T1000 (cell line): ENCODE measurements at places on chromosomes 2 and 18.

DNA sequence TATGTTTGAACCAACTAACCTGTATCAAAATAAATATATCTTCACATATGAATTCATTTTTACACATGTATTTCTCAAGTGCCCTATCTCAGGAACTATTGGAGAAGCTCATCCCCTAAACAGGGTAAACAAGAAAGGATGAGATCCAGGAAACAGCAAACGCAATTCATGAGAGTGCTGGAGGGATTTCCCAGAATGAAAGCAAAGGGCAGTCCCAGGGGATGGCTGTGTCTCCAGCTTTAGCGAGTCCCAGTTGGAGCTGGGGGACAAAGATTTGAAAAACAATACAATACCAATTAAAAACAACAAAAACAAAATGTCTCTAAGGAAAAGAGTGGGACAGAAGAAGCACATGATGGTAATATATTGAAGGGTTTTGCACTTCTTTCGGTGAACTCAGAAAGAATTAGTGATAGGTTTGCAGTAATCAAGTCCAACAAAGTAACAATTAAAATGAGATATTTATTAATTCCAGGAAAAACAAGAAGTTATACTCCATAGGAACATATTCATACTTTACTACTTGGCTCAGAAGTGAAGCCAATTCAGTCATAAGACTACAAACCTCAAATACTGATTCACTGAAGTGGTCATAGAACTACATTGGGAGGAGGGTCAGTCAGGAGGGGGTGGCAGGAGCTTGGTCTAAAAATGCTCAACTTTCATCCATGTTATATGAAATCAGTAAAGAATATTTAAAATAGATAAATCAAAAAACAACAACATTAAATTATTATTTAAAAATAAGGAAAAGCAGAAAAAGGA, 73.1 kb upstream of the PDE1A start:
- DNase-seq = no peak

DNA sequence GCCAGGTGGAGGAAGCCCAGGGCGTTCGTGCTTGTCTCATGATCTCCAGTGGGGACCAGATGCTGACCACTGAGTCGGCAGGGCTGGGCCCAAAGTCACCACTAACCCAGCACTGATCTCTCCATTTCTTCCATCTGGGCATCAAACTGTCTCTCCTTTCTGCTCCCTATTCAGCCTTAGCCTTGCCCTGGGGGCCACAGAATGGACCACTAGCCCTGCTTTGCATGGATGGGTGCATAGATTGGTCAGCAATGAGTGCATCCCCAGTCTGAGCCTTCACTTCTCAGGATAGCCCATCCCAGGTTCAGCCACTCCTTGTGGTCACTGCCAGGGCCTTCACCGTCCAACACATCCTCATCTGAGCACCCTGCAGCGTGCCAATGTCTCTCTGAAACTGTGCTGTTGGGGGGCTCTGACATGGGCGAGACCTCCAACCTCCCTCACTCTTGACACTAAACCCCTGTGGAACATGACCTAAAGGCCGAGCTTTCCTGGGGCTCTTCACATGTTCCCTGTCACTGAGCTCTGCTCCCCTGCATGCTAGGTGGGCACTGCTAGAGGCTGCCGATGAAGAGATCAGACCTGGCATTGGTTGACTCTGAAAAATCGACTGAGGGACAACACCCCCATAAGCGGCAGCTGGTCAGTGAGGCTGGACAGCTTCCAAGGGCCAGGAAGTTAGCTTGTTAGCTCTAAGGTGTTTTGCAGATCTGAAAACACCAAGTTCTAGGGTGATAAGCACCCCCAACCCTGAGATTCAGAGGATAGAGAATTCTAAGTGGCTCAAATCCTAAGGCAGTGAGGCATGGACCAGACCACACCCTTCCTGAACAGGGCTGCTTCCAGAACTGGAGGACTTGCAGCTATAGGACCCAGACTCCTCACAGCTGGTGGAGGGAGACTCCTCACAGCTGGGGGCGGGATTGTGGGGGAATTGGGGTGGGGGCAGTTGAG, 61.7 kb downstream of the HS1BP3 start:
- no peak for DNase-seq

DNA sequence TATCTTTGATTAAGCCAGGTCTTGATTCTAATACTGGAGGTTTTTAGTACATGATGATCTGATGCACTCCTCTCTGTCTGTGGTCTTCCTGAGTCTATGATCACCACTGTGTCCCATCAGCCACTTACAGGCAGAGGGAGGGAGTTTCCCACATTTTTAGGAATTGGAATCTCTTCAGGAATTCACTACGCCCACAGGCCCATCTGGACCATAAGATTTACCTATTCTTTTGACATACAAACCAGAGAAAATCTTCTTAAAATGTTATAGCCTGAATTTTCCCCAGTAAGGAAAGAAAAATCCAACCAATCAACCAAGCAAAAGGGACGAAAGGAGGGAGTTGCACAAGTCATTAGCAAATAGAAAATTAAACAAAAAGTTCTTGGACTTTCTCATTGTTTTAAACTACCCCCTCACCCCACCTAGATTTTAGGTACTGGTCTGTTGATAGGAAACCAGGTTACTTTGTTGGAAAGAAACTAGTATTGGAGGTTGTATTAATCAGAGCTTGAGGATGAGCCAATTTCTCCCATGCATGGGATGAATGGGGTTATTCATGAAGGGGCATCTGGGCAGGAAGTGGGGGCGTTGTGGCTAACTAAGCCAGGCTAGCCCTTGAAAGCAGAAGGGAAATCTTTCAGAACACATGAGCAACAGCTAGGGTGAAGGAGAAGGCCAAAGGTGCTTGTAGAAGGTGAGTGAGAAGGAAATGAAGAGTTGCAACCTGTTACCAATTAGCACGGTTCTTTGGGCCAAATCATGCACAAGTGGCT, 328.2 kb upstream of the MEX3C start:
- DNase-seq = no peak

- no peak for DNase-seq
Measured at GRCh38 chr2:71600555-71600954, 147.2 kb downstream of the DYSF start.

DNA sequence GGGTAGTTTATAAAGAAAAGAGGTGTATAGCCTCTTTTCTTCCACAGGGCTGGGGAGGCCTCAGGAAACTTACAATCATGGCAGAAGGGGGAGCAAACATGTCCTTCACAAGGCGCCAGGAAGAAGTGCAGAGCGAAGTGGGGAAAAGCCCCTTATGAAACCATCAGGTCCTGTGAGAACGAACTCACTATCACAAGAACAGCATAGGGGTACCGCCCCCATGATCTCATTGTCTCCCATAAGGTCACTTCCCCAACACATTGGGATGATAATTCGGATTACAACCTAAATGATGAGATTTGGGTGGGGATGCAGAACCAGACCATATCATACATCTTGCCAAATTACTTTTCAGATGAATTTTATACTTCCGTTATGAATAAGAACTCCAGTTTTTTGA, 32.4 kb downstream of the RALB start:
- no peak for DNase-seq

GRCh38 chr2:8406271-8406670, 275.6 kb upstream of the ID2 start:
- no peak for DNase-seq

- DNase-seq = no peak
Measured at GRCh38 chr2:3557639-3558204, 411 bp downstream of the RNASEH1 start.

- DNase-seq = no peak
Measured at GRCh38 chr18:46728219-46728930, 28.5 kb downstream of the ST8SIA5 start.

DNA sequence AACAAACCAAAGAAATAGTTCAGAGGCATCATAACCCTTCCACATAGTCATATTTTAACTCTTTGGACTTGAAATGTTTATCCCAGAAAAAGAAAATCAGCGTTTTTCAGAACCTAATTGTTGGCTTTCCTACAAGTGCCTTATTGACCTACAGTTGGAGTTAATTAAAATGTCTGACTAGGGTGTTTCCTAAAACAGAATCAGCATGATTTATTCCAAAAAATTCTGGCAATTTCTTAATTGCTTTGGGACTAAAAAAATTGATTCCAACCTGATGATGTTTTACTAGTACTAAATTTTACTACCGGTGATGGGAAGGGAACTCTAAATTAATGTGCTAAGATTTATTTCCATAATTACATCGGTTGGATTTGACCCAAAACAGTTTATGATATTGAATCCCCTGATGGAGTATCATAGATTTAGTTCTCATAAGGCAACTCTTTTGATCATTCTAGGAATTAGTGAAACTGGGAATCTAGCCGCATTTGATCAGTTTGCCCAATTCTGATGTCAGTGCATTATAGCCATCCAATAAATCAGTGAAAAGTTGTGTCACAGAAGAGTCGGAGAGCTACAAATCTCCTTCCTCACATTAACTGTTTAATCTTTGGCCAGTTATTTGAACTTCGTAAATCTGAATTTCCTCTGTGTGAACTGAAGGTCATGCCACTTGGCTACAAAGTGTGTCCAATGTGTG, 134.3 kb upstream of the DSEL start:
- DNase-seq = no peak

DNA sequence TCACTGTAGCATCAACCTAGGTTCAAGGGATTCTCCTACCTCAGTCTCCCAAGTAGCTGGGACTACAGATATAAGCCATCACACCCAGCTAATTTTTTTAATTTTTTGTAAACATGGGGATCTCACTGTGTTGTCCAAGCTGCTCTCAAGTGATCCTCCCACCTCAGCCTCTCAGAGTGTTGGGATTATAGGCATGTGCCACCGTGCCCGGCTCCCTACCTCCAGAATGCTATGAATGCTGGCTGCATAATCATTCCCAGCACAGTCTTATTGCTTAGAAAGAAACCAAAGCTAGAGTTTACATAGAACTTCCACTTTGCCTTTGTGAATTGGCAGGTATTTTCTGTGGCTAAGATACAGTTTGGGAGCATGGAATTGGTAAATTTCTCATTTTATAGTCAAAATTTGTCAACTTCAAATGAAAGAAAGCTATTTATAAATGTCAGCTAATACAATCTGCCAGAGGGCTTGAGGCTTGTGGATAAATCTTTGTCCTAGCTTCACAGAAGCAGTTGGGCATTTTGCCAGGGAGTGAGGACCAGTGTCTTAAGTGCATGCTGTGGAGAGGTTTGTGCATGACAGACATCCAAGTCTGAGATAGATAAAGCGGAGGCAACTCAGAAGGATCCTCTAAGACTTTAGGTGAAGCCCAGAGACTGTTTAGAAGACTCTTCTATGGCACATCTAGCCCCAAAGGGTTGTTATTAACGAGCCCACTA, 175.4 kb downstream of the ANTXR1 start:
- DNase-seq = no peak

DNA sequence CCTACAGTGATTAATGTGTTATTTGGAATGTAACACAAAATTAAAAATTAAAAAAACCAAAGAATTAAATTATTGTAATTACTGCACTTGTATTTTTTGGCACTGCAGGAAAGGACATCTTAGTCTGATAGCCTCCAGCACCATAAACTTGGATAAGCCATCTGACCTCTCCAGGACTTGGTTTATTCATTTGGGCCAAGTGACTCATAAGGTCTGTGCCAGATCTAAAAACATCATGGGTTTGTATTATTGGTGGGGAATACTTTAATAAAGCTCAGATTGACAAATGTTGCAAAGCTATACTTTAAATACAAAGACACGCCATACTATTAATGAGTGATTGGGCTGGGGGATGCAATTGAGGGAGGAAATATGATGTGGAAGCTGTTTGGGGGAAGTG, 225.2 kb downstream of the ZNF521 start:
- DNase-seq = no peak

DNA sequence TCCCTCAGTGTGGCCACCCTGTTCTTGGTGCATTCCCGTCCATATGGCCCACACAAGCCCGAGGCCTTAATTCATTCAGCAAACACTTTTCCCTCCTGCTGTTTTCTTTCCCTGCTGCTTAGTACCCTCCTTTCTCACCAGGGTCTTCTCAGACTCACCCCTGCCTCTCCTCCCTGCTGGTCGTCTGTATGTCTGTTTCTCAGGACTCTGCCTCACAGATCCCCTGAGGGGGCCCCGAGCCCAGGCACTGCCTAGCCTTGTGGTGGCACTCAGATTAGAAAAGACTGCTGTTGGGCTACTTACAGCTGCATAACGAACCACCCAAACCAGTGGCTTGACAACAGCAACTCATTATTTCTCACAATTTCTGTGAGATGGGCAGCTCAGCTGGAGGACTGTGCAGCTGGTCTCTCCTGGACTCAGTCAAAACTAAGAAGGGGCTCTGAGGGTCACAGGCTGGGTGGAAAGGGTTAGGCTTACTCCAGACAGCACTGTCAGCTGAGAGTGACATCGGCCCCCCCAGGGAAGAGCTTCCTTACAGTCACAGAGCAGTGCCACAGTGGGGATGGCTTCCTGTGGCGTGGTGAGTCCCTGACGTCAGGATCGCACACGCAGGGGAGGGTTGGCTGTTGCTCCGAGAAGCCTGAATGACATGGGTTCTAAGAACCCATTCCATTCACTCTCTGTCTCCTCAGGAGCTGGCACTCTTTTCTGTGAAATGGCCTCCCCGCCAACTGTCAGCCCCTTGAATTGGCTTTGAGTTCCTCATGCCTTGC, 139.0 kb downstream of the UXS1 start:
- DNase-seq = no peak

GRCh38 chr18:5600378-5601071, 56.7 kb upstream of the EPB41L3 start:
- no peak for DNase-seq

DNA sequence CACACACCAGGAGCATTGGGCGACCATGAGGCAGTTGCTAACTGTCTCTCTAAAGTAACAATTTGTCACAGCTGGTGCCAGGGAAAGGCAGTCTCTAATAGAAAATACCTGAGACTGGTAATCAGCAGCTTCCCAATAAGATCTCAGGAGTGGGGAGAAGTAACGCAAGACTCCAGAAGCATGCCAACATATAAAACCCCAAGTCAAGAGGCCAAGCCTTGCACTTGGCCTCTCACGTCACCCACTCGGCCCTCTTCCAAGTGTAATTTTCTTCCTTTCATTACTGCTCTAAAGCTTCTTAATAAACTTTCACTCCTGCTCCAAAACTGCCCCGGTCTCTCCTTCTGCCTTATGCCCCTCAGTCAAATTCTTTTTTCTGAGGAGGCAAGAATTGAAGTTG, 455.6 kb upstream of the ACVR2A start:
- DNase-seq = no peak

- DNase-seq = no peak
Measured at GRCh38 chr2:10820562-10820961, 8.0 kb upstream of the PDIA6 start.

- DNase-seq = no peak
Measured at GRCh38 chr2:216690853-216691741, 4.3 kb downstream of the IGFBP5 start.

GRCh38 chr2:196459539-196459938, 180.0 kb upstream of the CCDC150 start:
- DNase-seq = no peak

- DNase-seq = peak; percentile 39
Measured at GRCh38 chr2:65055422-65056214, 598 bp upstream of the CEP68 start.

GRCh38 chr18:74825460-74825859, 227.8 kb downstream of the ZNF407 start:
- no peak for DNase-seq

DNA sequence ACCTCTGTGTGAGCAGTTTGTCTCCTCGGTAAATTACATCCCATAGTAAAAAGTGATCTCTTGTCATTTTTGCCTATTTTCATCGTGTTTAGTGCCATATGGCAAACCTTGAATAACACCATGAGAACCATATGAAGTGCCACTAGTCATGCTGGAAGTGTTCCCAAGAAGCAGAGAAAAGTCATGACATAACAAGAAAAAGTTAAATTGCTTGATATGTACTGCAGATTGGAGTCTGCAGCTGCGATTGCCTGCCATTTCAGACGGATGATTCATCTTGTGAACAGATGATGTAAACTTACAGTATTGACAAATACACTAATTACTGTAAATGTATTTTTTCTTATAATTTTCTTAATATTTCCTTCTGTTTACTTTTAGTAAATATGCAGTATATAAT, 846.7 kb downstream of the BCL11A start:
- no peak for DNase-seq
